Activated CD4-positive, alpha-beta memory T cell treated with anti-CD3 and anti-CD28 coated beads, Interleukin-2, amount 10 ng/mL, durations not matched to agents 7 days and 5 days (primary cell): ENCODE measurements at places on chromosomes 12 and 14.

DNA sequence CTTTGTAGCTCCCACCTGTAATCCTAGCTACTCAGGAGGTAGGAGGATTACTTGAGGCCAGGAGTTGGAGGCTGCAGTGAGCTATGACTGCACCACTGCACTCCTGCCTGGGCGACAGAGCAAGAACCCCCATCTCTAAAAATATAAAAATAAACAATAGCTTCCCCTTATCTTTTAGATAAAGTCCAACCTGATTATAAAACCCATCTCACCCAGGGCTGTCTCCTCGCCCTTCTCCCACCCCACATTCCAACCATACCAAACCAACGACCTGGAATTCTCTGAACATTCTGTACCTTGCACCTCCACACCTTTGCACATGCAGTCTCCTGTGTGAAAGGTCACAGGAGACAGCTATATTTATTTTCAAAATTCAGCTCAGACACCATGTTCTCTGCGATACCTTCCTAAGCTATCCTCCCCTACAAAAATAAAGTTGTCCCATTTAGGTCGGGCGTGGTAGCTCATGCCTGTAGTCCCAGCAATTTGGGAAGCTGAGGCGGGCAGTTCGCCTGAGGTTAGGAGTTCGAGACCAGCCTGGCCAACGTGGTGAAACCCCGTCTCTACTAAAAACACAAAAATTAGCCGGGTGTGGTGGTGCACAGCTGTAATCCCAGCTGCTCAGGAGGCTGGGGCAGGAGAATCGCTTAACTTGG lies 7.7 kb downstream of the SLC7A7 start:
- H3K36me3 ChIP-seq = no peaks in the 10 kb centered on the region
- H3K4me3 ChIP-seq = no peak overlapping the region

DNA sequence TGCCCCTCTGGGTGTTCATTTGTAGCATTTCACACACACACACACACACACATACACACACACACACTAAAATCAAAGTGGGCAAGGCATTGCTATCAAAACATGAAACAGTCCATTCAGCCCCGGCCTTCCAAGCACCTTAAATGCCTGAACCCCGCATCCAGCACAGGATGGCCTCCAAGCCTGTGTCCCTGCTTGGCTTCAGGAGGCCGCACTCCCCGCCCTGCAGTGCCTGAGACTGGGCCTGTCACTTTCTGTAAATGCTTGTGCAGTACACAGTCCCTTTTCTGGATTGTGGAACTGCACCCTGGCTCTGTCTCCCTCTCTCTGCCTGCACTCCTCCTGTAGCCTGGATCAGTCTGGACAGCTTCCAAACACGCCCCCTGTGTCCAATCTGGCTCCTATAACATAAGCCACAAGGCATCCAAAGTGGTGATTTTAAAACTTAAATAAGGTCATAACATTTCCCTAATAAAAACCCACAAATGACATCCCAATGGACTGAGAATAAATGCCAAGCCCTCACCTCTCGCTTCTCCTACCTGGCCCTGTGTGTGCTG lies 972.2 kb upstream of the TMEM132C start:
- no peak overlapping the region for H3K27ac ChIP-seq
- no peak overlapping the region for H3K4me3 ChIP-seq
- H3K27me3 ChIP-seq = peaks cover 2% of the 10 kb centered on the region
- H3K36me3 ChIP-seq = no peaks in the 10 kb centered on the region
- H3K4me1 ChIP-seq = no peaks in the 10 kb centered on the region

- no peaks in the 10 kb centered on the region for H3K36me3 ChIP-seq
- H3K4me1 ChIP-seq = no peaks in the 10 kb centered on the region
- H3K27me3 ChIP-seq = no peaks in the 10 kb centered on the region
- H3K27ac ChIP-seq = no peak overlapping the region
- no peak overlapping the region for H3K4me3 ChIP-seq
Observed at GRCh38 chr12:61846765-61847164, 413.4 kb upstream of the USP15 start.

DNA sequence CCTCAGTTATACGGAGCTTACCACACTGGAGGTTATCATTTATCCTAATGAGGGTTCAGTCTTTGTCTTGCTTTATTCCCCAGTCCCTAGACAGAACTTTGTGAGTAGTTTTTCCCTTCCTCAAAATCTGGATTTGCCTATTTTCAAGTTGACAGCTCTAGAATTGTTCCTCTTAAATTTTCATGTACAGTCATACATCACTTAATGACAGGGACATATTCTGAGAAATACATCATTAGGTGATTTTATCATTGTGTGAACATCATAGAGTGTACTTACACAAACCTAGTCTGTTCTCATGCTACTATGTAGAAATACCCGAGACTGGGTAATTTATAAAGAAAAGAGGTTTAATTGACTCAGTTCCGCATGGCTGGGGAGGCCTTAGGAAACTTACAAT lies 3.1 kb downstream of the PRKAB1 start:
- peak overlapping the region; percentile 71 for H3K27ac ChIP-seq
- H3K4me1 ChIP-seq = peaks cover 81% of the 10 kb centered on the region
- peaks cover 72% of the 10 kb centered on the region for H3K36me3 ChIP-seq
- DNase-seq = no peak
- no peaks in the 10 kb centered on the region for H3K27me3 ChIP-seq
